ENCODE measurements at places on chromosomes 3 and 15.

- DNase-seq: no peak
Measured at GRCh38 chr15:26011916-26012315, 148.8 kb upstream of the ATP10A start.

- DNase-seq: no peak
Measured at GRCh38 chr3:56918111-56918568, 116.4 kb upstream of the ARHGEF3 start.

GRCh38 chr3:158369279-158369678 lies 201.7 kb upstream of the MLF1 start:
- no peak for DNase-seq

DNA sequence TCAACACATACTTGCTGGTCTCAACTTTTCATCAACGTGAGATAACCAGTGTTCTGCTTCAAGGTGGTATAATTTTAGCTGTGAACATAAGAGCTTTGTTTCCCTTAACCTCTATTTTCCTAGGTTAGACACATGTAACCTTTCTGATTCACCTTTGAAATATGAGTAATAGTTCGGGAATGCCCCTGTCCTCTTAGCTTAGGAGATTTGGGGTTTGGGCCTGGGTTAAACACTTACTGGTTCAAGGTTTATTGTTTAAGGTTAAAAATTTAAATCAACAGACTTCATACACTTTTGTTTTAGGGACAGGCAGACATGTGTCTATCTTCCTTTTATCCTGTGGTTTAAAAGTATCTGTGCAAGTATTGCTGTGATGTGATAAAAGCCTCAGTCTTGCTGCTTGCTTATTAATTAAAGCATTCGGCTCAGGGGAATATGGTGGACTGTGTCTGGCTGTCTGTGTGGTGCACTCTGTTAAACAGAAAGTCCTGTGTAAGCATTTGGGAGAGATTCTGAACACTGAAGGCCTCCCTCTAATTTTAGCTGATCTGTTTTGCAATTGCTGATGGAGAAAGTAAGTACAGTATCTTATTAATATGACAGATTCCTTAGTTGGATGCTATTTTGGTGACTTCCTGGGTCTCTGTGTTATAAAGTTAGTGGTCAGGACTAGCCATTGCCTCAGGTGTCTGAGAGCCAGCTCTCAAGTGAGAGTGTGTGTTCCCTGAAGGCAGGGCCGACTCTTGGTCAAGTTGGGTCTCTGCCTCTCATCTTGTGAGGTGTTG lies 81.8 kb downstream of the USP13 start:
- no peak for DNase-seq

- DNase-seq: no peak
Measured at GRCh38 chr3:51063053-51063452, 322.0 kb upstream of the MANF start.

DNA sequence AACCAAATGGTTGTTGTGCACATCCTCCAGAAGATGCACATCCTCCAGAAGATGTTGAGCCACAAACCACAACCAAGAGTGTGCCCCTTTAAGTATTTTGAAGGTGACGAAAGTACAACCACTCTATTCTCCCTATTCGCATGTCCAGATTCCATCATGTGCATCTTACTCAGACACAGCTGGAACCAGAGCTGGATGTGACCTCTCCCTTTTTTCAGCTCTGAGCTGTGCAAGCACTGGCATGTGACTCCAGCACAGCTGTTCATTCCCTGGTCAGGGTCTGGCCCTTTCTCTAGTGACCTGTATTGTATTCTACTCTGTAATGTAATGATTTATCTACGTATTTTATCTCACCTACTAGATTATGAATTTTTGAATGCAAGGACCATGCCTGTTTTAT lies 29.3 kb upstream of the DLG1 start:
- DNase-seq: no peak

- DNase-seq: no peak
Measured at GRCh38 chr15:40933517-40933902, 4.4 kb downstream of the DLL4 start.

GRCh38 chr15:90421527-90421926 lies 33.5 kb downstream of the IQGAP1 start:
- no peak for DNase-seq

- DNase-seq: no peak
Measured at GRCh38 chr3:169008776-169009358, 654.6 kb downstream of the MECOM start.

- DNase-seq: no peak
Measured at GRCh38 chr3:184771301-184772127, 40.5 kb upstream of the VPS8 start.
